Activated CD4-positive, alpha-beta T cell treated with anti-CD3 and anti-CD28 coated beads for 36 hours (primary cell): ENCODE measurements at places on chromosomes 1 and 21. TPM values are rescaled to one million over a fixed set of nuclear protein-coding genes. Genes with fewer than 3 reads are reported as not detected.
A peak's percentile ranks its signal among the peaks of the same experiment; 100 is the strongest.

- DNase-seq = peak; percentile 55
These were observed 68.5 kb downstream of the DYRK1A start for GRCh38 chr21:37435120-37435519.

Gene NCF2
- 9.0 TPM for total RNA-seq

Gene MPL
- total RNA-seq = not detected

Gene SLC25A24
- total RNA-seq = 13.6 TPM

GRCh38 chr1:35574655-35575415, 1.7 kb downstream of the TFAP2E start:
- no peak for DNase-seq

DNA sequence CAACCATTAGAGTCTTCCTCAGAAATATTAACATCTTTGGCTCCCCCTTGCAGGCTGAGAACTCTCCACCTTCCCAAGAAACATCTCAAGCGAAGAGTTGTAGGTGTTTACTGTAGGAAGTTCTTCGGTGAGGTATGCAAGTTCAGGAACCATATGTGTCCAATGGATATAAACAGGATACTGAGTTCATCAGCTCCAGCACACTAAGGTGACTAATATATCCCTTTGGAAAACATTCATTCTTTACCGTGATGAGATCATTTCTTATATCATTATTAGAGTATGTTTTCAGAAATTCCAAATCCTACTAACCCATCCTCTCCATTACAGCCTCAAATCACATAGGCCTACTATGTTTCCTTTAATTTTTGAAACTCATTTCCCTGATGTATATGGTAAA, 37.3 kb upstream of the PRMT6 start:
- DNase-seq = no peak

Gene CFAP410
- 7.3 TPM for total RNA-seq

Gene C21orf58
- total RNA-seq = 33.0 TPM

Gene RPE65
- total RNA-seq = not detected

Gene PLK3
- total RNA-seq = 52.7 TPM

DNA sequence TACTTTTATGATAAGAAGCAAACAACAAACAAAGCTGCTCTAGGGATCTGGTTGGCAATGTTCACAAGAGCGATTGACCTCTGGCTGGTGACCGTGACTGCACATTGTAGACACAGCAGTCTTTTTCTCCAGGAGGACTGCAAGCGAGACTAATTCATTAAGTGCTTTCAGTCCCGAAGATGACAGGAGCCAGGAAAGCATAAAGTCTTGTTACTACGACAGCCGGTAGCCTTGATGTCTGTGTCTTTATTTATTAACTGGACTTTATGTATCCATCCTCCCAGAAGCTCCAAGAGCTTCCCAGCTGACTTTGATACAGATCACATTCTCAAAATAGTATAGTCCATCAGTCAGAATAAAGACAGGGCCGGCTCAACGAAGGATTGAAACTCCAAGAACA, 18.2 kb downstream of the FAM163A start:
- no peak for DNase-seq

DNA sequence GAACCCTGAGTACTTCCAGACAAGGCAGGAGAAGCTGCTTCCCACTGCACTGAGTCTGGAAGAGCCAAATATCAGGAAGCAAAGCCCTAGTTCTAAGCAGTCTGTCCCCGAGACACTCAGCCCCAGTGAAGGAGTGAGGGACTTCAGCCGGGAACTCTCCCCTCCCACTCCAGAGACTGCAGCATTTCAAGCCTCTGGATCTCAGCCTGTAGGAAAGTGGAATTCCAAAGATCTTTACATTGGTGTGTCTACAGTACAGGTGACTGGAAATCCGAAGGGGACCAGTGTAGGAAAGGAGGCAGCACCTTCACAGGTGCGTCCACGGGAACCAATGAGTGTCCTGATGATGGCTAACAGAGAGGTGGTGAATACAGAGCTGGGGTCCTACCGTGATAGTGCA, 33.1 kb upstream of the VAMP3 start:
- no peak for DNase-seq

Gene SELENOF
- 140 TPM for total RNA-seq

GRCh38 chr1:184824691-184825323, 70.1 kb upstream of the EDEM3 start:
- DNase-seq = no peak

- no peak for DNase-seq
These were observed 9.4 kb downstream of the MECR start for GRCh38 chr1:29221296-29221695.

DNA sequence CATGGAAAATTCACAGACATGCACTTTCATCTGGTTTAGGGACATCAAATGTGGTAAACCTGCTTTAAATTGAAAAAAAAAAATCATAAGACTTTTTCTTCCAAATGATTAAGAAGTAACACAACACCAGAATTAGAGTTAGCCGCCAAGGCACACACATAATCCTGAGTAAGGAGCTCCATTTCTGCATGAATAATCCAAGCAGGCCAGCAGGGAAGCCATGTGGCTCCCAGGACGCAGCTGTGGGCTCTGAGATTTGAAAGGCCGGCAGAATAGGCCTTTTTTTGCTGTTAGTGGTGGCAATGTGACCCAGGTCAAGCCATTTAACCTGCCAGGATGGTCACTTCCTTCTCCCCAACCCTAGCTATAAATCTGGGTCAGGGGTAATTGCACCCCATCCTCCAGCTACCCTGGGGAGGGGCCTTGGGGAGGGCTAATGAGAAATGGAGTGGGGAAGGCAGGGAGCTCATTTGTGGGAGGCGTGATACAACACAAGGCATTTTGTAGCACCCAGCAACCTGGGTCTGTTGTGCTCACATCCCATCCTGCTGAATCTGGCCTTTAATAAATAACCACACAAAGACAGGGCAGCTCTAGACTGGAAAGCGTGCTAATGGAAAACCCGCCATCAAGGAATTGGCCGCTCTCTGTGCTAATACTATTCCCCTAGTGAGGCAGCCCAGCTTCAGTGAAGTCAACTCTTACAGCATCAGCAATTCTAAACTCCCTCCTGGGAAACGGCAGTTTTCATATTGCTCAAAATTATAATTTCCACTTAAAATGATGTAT, 178.5 kb downstream of the RHOU start:
- no peak for DNase-seq

Gene KDM5B
- total RNA-seq = 34.6 TPM

DNA sequence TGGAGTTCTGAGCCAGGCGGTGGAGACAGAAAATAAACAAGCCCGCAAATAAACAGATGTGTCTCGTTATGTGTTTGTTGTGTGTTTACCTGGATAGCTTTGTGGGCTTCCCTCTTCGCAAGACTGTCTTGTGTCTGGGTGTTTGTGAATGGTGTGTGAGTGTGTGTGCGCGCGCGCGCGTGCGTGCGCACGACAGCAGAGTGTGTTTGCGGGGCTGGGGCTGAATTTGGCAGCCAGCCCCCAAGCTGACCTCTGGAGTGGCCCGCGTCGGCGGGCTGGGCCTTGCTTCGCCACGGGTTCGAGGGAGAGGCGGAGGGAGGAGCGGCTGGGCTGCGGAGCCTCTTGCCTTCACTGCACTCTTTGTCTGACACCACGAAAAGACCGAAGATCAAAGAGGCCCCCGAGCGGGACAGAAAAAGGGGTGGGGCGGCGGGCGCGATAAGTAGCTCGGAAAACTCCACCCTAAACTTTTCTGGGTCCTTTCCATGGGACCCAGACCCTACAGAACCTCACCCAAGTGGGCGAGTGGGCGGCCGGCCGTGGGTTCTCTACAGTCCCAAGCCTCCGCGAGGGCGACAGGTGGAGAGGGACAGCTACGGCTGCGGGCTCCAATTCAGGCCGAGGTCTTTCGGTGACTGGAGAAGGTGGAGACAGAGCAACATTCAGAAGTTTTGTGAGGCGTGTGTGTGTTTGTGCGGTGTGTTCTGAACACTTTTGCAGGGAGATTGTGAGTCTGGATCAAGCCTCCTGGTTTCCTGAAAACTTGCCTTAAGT, 14.5 kb downstream of the PAX7 start:
- DNase-seq = no peak

DNA sequence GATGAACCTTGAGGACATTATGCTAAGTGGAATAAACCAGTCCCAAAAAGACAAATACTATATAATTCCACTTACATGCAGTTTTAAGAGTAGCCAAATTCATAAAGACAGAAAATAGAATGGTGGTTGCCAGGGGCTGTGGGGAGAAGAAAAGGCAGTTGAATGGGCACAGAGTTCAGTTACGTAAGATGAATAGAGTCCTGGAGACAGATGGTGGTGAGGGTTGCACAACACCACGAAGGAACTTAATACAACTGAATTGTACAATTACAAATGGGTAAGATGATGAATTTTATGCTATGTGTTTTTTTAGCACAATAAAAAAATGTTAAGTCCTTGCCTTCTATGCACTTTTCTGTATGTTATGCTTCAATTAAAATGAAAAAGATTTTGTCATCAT, 66.6 kb downstream of the CD34 start:
- DNase-seq = no peak

Gene CYB5RL
- 13.1 TPM for total RNA-seq

GRCh38 chr1:25487628-25488027, 55.8 kb upstream of the LDLRAP1 start:
- DNase-seq = peak; percentile 54

- no peak for DNase-seq
These were observed 117.2 kb downstream of the BRINP2 start for GRCh38 chr1:177287994-177288393.

GRCh38 chr1:114090738-114091505, 62.7 kb downstream of the SYT6 start:
- no peak for DNase-seq

- DNase-seq = no peak
These were observed 8.1 kb upstream of the OR6K3 start for GRCh38 chr1:158728510-158729225.

DNA sequence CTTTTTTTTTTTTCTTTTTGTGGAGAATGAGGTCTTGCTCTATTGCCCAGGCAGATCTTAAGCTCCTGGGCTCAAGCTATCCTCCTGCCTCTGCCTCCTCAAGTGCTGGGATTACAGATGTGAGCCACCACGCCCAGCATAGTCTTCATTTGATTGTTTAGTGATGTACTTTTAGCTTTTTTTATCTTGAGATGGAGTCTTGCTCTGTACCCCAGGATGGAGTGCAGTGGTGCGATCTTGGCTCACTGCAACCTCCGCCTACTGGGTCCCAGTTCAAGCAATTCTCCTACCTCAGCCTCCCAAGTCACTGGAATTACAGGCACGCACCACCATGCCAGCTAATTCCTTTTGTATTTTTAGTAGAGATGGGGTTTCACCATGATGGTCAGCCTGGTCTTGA, 24.0 kb upstream of the LRRC3 start:
- DNase-seq = no peak

DNA sequence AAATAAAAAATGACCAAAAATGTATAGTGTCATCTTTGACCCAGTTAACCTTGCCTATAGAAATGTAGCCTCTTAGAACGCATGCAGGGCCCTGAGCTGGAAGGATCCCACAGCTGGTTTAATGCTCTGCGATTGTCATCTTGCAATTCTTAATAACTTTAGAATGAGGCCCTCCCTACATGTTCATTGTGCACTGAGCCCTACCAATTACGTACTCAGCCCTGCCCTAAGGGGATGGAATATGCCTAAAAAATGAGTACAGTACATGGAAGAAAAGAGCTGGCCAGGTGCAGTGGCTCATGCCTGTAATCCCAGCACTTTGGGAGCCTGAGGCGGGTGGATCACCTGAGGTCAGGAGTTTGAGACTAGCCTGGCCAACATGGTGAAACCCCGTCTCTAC, 57.8 kb upstream of the BCAR3 start:
- DNase-seq = no peak

Gene VANGL1
- total RNA-seq = 3.4 TPM

DNA sequence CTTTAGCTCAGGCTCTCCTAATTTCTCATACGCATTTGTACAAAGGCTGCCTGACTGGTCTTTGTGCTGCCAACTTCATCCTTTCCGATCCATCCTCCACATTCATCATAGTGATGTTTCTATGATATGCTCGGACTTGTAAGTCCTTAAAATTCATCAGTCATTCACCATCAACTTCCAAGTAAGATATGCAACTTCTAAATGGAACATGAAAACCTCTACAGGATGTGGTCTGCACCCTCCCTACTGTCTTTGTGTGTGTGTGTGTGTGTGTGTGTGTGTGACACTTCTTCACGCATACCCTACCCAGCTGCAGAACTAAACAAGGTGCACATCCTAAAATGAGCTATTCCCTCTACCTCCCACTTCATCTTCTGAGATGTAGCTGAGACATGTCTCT, 397.9 kb upstream of the NR5A2 start:
- DNase-seq = no peak

DNA sequence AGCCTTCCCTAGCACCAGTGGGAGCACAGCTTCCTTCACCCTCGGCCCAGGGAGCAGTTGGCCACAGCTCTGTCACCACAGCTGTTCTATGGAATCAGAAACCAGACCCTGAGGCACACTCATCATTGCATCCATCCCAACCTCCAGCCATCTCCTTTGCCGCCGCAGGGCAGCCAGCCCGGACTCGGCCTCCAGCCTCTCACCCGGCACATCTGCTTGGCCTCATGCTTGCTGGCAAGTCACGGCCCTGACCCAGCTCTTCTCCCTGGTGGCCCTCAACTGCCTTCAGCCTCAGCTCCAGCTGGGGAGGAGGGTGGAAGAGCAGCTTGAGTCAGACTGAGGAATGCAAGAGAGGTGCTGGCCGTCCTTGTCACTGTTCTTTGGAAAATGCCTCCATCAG, 59.8 kb downstream of the TOR1AIP2 start:
- DNase-seq = no peak

DNA sequence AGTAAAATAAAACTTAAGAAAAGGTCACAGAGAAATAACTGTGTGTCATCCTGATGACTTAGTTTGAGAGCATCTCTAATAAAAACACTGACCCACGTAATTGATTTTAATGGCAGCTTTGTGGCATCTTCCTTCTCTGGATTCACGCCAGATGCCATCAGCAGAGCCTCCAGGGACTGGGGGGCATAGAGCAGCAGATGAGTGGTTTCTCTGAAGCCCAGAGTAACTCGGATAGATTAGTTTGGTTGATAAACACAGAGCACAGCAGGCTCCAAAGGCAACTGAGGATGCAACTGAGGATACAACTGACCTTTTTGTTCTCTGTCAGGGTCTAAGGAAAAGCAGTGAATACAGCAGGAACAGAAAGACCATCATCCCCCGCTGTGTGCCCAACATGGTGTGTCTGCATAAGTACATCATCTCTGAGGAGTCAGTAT, 180.8 kb downstream of the RPS6KC1 start:
- no peak for DNase-seq

DNA sequence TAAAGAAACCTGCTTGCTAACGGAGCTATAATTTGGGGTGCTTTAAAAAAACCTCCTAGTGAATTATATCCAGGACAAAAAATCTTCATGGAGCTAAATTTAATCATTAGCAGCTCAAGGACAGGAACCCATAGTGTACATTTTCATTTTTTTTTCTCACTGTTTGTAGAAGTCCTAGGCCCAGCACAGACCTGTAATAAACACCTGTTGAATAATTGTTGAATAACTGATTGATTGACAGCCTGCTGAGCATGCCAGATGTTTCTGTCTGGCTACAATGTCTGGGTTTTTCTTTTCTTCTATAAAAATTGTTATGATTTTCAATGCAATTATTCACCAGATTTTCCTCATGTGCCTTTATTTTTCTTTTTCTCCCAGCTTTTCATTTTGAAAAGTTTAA, 10.9 kb upstream of the GALNT2 start:
- no peak for DNase-seq

- DNase-seq = no peak
These were observed 1300.0 kb downstream of the PLA2G4A start for GRCh38 chr1:188128761-188129160.

GRCh38 chr1:6688001-6688400, 13.6 kb downstream of the DNAJC11 start:
- DNase-seq = no peak

GRCh38 chr1:177229781-177230180, 59.0 kb downstream of the BRINP2 start:
- no peak for DNase-seq

Gene HES5
- 0.14 TPM for total RNA-seq
